NK-92 treated with Interleukin-12 subunit alpha and Interleukin-12 subunit beta, amount 100 ng/mL, for 24 hours (cell line): ENCODE measurements at places on chromosomes 7 and 10.

GRCh38 chr7:2950578-2950977 lies 93.1 kb downstream of the CARD11 start:
- no peak for DNase-seq

GRCh38 chr7:43851805-43852204 lies 17.5 kb downstream of the MRPS24 start:
- DNase-seq: no peak

- no peak for DNase-seq
Observed at GRCh38 chr7:152369518-152369917, 66.3 kb downstream of the KMT2C start.

- DNase-seq: no peak
Observed at GRCh38 chr7:157693521-157694375, 356.9 kb downstream of the DNAJB6 start.

DNA sequence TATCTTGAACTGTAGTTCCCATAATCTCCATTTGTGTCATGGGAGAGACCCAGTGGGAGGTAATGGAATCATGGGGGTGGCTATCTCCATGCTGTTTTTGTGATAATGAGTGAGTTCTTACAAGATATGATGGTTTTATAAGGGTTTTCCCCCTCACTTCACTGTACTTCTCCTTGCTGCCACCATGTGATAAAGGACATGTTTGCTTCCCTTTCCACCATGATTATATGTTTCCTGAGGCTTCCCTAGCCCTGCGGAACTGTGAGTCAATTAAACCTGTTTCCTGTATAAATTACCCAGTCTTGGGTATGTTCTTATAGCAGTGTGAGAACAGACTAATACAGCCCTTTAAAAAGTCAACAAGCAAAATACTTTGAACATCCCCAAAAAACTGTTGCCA lies 427.7 kb downstream of the HTR7 start:
- DNase-seq: no peak
